GDM1 (cell line): ENCODE measurements at places on chromosomes 4 and X.
A peak's percentile ranks its signal among the peaks of the same experiment; 100 is the strongest.

DNA sequence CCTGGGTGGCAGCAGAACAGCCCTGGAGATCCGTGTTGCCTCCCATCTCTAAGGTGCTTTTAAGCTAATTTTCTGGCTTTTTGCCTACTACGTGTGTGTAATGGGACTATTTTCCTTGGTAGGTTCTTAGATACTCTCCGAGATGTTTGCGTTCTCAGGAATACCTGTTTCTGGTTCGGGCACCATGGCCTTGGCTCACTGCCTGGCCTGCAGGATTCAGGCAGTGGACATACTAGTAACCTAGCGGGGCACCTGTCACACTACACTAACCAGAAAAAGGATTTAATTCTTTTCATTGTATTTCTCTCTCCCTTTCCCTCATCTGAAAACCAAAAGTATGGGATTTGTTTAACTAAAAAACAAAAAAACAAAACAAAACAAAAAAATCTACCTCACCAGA, 29.2 kb downstream of the FHIP1A start:
- DNase-seq, result no peak

GRCh38 chr4:176729489-176729888, 63.2 kb downstream of the VEGFC start:
- no peak for DNase-seq

GRCh38 chr4:185730387-185730786, 81.6 kb downstream of the SORBS2 start:
- no peak for DNase-seq

- peak; percentile 61 for DNase-seq
Observed at GRCh38 chr4:38730830-38731646, 51.8 kb downstream of the TLR10 start.

GRCh38 chr4:66048861-66049260, 378.6 kb upstream of the EPHA5 start:
- DNase-seq, result no peak

GRCh38 chrX:153802513-153803045, 8.1 kb downstream of the SSR4 start:
- DNase-seq, result no peak

DNA sequence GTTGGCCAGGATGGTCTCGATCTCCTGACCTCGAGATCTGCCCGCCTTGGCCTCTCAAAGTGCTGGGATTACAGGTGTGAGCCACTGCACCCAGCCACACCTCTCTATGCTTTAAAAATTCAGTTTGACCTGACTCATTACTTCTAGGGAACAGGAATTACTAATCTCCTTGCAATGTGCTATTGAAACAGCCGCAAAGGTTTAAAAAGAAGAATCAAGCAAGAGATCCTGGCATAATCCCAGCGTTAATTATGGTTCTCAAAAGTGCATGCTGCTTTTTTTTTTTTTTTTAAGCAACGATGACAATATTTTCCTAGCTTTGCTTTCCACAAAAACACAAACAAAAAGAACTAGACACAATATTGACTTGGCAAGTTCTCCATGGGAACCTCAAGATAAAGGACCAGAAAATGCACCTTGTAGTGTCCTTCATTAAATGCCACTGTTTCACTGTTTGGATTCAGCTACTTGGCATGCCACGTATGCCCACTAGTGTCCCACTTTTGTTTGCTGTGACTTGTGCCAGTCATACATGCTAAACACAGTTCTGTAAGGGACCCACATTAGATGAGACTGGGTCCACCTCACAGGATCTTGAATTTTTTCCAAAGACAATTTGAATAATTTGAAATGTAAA, 112.6 kb upstream of the PPARGC1A start:
- no peak for DNase-seq
